ENCODE measurements at places on chromosomes 6 and 20.

DNA sequence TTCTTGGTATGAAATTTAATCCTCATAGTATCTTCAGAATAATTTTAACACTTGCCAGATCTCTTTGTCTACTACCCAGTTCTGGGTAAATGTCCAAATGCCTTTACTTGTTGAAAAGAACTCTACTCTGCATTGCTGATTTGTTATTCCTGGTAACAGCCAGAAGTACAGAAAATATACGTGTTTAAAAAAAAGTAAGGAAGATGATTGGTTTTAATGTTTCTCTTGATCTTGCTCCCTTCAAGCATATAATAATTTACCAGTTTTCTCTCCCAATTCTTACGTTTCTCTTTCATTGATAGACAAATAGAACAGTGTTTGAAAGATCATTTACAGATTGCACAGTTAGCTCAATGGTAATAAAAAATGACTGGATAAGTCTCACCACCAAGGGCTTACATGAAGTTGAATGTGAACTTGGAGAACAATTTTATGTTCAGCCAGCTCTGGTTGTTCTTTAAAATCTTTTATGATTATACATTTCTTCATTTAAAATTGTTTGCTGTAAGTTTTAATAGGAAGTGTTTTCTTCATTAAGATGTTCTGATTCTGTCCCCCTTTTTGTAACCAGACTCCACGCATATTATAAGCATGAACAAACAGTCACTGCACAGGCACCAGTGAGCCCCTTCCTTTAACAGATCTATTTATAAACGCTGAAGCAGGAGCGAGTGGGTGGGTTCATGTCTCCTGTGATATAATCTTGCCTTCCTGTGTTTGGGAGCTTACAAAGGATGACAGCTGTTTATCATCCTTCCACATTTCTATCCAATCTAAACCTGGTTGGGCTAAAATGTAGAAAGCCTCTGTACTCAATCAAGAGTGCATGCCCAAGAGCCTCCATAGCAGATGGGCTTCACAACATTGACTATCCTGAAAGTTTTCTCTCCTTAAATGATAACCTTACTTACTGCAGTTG, 299.5 kb downstream of the PRL start:
- DNase-seq: no peak
- H3K4me3 ChIP-seq: no peak overlapping the region
- peak overlapping the region; percentile 88 for H3K27ac ChIP-seq
- H3K36me3 ChIP-seq: peaks cover 5% of the 10 kb centered on the region

DNA sequence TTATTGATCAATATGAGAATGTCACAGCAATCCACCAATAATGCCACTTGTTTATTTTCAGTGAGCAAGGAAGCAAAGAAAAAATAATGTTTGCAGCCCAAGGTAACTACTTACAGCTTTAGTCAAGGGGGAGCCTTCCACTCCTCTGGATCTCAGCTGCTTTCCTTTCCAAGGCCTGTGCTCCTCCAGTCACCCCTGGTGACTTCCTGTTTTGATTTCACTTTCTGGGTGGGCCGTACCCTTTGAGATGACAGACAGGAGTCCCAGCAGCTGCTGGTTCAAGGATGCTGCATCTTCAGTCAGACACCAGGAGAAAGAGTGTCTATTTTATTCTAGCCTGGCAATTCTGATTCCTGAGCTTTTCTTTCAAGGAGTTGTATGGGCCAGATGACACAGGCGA, 5.6 kb upstream of the VNN2 start:
- no peak overlapping the region for H3K4me3 ChIP-seq
- H3K27me3 ChIP-seq: no peaks in the 10 kb centered on the region
- no peaks in the 10 kb centered on the region for H3K4me1 ChIP-seq
- no peak for DNase-seq
- no peak overlapping the region for H3K27ac ChIP-seq
- H3K36me3 ChIP-seq: no peaks in the 10 kb centered on the region

DNA sequence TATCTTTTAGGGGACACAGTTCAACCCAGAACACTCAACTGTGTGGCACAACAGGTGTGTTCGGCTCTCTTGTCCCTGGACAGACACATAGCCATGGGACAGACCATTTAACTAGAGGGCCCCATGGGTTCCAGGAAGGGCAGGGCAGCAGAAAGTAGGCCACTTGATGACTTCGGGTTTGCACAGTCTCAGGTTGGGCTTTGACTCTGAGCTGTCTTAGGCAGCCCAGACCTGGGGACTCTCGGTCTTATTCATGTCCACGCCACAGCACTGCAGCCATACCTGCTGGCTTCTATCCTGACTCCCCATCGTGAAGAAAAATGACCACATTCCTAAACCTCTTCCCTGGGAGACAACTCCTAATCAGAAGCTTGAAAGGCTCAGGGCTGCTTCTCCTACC, 146.1 kb upstream of the AKAP12 start:
- peaks cover 21% of the 10 kb centered on the region for H3K36me3 ChIP-seq
- no peak overlapping the region for H3K4me3 ChIP-seq
- no peaks in the 10 kb centered on the region for H3K27me3 ChIP-seq
- peaks cover 11% of the 10 kb centered on the region for H3K4me1 ChIP-seq

- no peaks in the 10 kb centered on the region for H3K36me3 ChIP-seq
- H3K4me1 ChIP-seq: no peaks in the 10 kb centered on the region
- H3K4me3 ChIP-seq: no peak overlapping the region
- H3K27me3 ChIP-seq: peaks cover 35% of the 10 kb centered on the region
Measured at GRCh38 chr6:31450751-31451150, 47.2 kb upstream of the MICB start.

DNA sequence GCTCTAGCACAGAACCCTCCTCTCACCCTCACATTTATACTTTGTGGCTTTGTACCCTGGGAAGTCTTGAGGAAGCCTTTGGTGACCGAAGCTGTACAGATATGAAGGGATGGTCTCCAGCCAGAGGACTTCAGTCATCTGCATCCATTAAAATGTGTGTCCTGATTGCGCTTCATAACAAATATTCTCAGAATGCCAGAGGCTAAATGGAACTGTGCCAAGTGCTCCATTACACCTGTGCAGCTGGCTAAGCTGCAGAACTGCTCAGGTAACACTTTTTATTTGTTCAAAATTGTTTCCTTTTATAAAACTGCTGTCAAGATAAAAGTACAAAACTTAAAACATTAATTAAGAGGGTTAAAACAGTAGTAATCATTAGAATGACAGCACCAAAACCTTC, 22.3 kb downstream of the TPBG start:
- DNase-seq: no peak
- H3K4me1 ChIP-seq: peaks cover 5% of the 10 kb centered on the region
- H3K36me3 ChIP-seq: no peaks in the 10 kb centered on the region
- H3K4me3 ChIP-seq: no peak overlapping the region

- no peak overlapping the region for H3K27ac ChIP-seq
- H3K36me3 ChIP-seq: no peaks in the 10 kb centered on the region
- no peak overlapping the region for H3K4me3 ChIP-seq
- H3K4me1 ChIP-seq: peaks cover 10% of the 10 kb centered on the region
- H3K27me3 ChIP-seq: peaks cover 21% of the 10 kb centered on the region
Measured at GRCh38 chr6:52136055-52136454, 48.6 kb upstream of the PKHD1 start.

All from progenitor cell of endocrine pancreas (in vitro differentiated cells).